ENCODE measurements at places on chromosomes 7 and 10.
A peak's percentile ranks its signal among the peaks of the same experiment; 100 is the strongest.

DNA sequence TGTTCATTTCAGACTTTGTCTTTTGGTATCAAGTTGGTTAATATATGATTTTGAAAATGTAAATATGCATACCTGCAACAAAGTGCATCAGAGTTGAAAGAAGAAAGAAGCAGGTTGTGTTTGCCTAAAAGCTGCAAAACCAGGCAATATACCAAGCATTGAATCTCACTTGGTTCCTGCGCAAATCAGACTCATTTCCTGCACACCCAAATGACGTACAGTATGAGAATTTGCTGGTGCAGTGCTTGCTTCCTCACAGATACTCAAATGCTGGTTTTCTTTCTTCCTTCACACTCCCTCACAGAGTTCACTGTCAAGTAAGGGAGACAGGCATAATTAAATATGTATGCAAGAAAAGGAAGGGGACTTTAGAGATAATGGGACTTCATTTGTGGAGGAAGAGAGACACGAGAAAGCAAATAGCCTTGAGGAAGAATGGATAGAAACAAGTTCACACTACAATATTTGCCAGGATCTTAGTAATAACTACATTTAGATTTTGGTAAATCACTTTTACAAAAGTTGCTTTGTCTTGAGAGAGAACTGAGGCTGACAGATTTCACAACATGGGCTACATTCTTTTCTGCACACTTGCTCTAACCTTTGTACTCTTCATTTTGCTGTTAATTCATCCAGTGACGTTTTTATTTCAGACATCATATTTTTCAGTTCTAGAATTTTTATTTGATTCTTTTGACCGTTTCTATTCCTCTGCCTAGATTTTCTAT is 56.9 kb upstream of the AOAH start:
- no peaks in the 10 kb centered on the region for H3K4me1 ChIP-seq
- no peak overlapping the region for H3K27ac ChIP-seq
- no peak overlapping the region for H3K4me3 ChIP-seq
- no peaks in the 10 kb centered on the region for H3K36me3 ChIP-seq

- H3K4me1 ChIP-seq: peaks cover 16% of the 10 kb centered on the region
- no peaks in the 10 kb centered on the region for H3K36me3 ChIP-seq
- no peaks in the 10 kb centered on the region for H3K27me3 ChIP-seq
These were observed 28.1 kb downstream of the ARL4A start for GRCh38 chr7:12715372-12716133.

GRCh38 chr7:80654887-80655340 is 16.5 kb downstream of the CD36 start:
- no peak overlapping the region for H3K27ac ChIP-seq
- DNase-seq: no peak
- no peak overlapping the region for H3K4me3 ChIP-seq
- H3K27me3 ChIP-seq: no peaks in the 10 kb centered on the region

DNA sequence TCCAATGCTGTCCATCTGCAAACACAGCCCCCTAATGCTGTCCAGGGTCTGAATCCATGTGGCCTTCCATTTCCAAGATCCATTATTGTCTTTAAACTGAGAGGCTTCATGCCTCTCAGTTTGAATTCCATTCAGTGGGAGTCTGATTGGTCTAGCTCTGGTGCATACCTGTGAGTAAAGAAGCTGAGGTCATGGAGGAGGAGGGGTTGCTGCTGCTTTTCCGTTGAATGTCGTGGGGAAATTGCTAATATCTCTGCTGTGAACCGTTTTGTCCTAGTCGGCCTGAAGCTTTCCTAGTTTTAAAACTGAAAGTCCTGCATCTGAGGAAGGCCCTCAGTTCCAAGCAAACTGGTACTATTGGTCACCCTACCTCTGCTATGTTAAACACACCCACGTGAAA is 17.7 kb downstream of the SH2D4B start:
- no peak for DNase-seq
- no peak overlapping the region for H3K27ac ChIP-seq
- H3K4me3 ChIP-seq: no peak overlapping the region

GRCh38 chr10:108523016-108523800 is 1358.7 kb upstream of the SORCS1 start:
- no peaks in the 10 kb centered on the region for H3K4me1 ChIP-seq
- no peak overlapping the region for H3K27ac ChIP-seq
- H3K36me3 ChIP-seq: no peaks in the 10 kb centered on the region
- H3K27me3 ChIP-seq: no peaks in the 10 kb centered on the region
- H3K4me3 ChIP-seq: no peak overlapping the region

- H3K27me3 ChIP-seq: no peaks in the 10 kb centered on the region
- peaks cover 22% of the 10 kb centered on the region for H3K4me1 ChIP-seq
- DNase-seq: no peak
- no peak overlapping the region for H3K4me3 ChIP-seq
- H3K36me3 ChIP-seq: peaks cover 4% of the 10 kb centered on the region
- H3K27ac ChIP-seq: no peak overlapping the region
These were observed 2.6 kb downstream of the PSMG3 start for GRCh38 chr7:1567049-1567771.

GRCh38 chr10:42871823-42872222 is 89.2 kb downstream of the BMS1 start:
- no peak overlapping the region for H3K27ac ChIP-seq
- H3K4me1 ChIP-seq: no peaks in the 10 kb centered on the region
- H3K36me3 ChIP-seq: no peaks in the 10 kb centered on the region

GRCh38 chr7:108239501-108240225 is 109.5 kb upstream of the LAMB4 start:
- H3K4me1 ChIP-seq: no peaks in the 10 kb centered on the region
- no peak overlapping the region for H3K4me3 ChIP-seq
- H3K36me3 ChIP-seq: no peaks in the 10 kb centered on the region
- no peak overlapping the region for H3K27ac ChIP-seq
- no peaks in the 10 kb centered on the region for H3K27me3 ChIP-seq

DNA sequence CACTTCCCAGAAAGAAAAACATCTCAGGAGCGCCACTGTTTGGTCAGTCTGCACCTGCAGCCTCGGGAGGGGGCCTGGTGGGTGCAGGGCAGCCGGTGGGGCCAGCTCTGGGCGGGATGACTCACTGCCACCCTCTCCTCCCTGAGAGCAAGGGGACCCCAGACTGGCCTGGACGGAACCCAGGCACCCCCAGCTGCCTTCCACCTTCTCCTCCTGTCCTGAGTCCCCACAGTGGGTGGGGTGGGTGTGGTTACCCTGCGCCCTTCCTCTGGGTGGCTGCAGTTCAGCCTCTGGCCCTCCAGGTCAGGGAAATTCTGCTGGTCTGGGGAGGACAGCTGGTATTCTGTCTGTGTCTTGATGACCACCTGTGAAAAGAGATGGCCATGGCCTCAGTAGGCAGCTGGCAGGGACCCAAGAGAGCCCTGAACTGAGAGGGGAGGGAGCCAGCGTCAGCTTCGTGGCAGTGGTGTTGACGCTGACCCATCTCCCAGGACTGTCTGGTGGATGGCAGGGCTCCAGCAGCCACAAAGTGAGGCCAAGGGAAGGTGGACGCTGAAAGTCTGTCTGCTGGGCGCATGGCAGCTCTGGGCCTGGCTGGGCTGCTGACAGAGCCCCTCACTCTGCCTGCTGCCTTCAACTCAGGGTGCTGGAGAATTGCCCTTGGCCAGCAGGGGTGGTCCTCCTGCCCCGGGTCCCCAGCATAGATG is 8.9 kb downstream of the CALY start:
- no peak overlapping the region for H3K4me3 ChIP-seq
- DNase-seq: no peak
- H3K4me1 ChIP-seq: peaks cover 9% of the 10 kb centered on the region
- H3K36me3 ChIP-seq: no peaks in the 10 kb centered on the region
- no peak overlapping the region for H3K27ac ChIP-seq

DNA sequence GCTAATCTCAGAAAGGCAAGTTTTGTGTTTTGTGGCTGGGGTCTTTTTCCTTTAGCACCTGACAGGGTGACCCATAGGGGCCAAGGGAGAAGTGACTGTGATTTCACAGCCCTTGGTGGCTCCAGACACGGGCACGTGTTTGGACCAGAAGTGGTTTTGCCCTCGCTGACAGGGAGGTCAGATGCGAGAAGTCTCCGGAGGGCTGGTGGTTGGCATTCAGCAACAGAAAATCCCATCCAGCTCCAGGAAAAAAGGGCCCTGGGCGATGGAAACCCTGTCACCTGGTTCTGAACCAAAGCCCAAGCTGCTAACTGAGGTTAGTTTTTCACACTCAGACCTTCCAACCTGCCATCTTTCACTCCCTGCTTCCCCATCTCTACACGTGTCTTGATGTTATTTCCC is 272.9 kb downstream of the TRIL start:
- peak overlapping the region; percentile 11 for H3K27ac ChIP-seq
- H3K4me1 ChIP-seq: peaks cover 15% of the 10 kb centered on the region
- H3K27me3 ChIP-seq: no peaks in the 10 kb centered on the region
- no peaks in the 10 kb centered on the region for H3K36me3 ChIP-seq

- H3K36me3 ChIP-seq: no peaks in the 10 kb centered on the region
- H3K4me1 ChIP-seq: no peaks in the 10 kb centered on the region
- H3K27me3 ChIP-seq: no peaks in the 10 kb centered on the region
- no peak for DNase-seq
These were observed 219.5 kb upstream of the KCND2 start for GRCh38 chr7:120053390-120053961.

DNA sequence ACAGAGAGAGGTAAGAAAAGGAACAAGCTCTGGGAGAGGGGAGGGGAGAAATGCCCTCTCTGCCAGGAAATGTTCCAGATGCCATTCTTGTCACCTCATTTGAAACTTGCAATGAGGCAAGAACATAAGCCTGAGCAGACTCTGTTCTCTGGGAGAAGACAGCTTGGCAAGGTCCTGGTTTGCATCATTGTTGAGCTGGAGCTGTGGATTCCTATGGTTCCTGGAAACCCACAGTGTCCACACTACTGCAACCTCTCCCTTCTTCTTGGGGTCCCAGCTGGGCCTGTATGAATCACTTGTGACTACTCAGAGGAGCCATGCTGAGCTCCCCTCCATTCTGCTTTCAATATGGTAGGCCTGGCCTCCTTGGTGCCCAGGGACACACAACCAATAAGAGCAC is 60.8 kb upstream of the HECTD2 start:
- peak overlapping the region; percentile 93 for H3K27ac ChIP-seq
- no peaks in the 10 kb centered on the region for H3K27me3 ChIP-seq
- peaks cover 38% of the 10 kb centered on the region for H3K4me1 ChIP-seq
- no peaks in the 10 kb centered on the region for H3K36me3 ChIP-seq
- DNase-seq: peak; percentile 72
- no peak overlapping the region for H3K4me3 ChIP-seq

GRCh38 chr7:102147008-102147407 is 139.7 kb upstream of the SH2B2 start:
- H3K4me3 ChIP-seq: no peak overlapping the region
- H3K27me3 ChIP-seq: no peaks in the 10 kb centered on the region
- no peak for DNase-seq
- no peaks in the 10 kb centered on the region for H3K36me3 ChIP-seq
- H3K27ac ChIP-seq: no peak overlapping the region

All from thoracic aorta (tissue), 2 donors.